ENCODE measurements at places on chromosomes 5 and 9.

DNA sequence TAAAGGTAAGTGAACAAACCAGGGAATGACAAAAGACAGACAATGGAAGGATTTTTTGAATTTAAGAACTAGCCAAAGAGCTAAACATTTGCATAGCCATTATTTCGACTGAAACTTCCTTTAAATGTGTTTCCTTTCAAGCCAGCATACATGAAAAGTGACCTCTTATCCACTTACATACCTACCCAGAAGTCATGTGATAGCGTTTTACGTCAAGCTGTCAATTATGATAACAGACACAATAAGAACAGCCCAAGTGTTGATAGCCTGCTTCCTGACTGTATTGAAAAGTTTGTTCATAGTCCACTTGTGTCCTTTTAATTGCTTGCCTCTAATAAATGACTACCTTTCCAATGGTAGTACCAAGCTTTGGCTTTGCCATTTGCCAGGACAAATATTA lies 206.0 kb downstream of the NFIB start:
- no peak for DNase-seq

DNA sequence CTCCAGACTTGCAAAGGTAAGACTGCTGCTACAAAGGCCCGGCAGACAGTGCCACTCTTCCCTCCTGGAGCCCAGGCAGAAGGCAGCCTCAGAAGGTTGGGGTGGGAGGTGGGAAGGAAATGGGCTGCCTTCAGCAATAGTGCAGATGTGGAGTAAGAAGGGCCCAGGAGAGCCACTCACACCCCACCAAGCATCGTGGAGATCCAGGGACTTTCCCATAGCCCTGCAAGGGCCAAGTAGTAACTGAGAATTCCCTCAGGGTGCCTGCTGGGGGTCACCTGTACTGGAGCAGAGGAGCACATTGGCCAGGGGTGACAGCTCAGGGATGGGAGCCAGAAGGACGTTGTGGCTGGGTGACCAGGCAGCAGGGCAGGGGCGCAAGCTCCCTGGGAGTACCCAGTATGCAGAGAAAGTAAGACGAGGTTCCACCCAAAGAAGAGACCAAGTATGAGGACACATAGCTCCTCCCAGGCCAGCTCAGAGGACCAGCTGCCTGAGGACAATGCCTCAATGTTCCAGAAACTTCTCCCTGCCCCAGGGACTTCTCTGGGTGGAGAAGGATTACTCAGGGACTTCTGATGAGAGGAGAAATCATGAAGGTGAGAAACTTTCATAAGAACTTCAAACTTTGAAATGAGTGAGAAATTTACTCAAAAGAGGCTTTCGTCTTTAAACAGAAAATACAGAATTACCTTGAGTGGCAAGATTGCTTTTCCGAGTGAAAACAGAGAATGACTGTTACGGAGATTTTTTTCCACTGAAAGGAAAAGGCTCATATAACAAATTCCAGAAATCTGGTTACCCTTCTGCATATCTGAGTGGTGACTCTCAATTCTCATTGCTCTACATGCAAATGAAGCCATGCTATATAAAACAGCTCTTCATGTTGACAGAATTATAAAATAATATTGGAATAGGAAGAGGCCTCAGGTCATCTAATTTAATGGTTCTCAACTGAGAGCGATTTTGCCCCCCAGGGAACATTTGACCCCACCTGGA lies 87.9 kb upstream of the TRIO start:
- DNase-seq = no peak

DNA sequence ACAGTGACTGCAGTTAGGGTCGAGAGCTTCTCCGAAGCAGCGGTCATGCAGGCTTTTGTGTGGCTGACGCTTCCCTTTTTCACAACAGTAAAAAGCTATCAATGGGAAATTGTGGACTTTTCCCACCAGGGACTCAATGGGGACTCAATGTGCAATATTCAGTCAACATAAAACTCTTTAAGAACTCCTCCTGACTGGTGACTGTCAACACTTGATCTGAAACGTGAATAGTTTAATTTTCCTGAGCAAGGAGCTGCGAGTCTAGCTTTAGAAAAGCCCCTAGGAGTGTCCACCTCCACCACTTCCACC lies 28.7 kb downstream of the EXOC3 start:
- no peak for DNase-seq

DNA sequence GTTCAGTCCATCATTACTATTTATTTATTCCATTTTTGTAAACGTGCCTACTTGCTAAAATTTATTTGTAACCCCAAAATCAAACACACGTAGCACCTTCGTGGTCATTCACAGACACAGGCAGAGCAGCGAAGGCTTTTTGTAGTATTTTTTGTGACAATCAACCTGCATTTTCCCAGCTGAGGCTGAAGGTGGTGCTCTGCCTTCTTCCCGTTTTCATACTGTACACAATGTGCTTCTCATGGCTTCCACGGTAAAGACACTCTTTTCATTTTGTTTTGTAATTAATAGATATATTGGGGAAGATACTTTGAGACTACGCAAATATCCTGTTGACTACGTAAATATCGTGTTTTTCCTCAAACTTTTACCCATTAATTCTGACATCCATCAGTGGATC lies 19.4 kb downstream of the DAP start:
- no peak for DNase-seq

DNA sequence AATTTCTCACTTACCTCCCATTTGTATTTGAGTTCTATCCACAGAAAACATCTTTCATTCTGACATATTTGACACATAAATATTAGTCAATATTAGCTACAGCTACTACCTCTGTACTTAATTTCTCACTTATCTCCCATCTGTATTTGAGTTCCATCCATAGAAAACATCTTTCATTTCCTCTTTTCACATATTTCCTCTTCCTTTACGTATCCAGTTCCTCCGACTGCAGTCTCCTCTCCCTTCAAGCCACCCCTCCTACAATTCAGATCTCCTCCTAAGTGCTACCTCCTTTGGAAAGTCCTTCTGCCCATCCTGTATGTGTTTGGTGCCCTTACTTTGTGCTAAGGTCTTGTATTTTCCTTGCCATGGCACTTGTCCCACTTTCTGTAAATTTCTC lies 1.6 kb downstream of the SREK1IP1 start:
- no peak for DNase-seq

DNA sequence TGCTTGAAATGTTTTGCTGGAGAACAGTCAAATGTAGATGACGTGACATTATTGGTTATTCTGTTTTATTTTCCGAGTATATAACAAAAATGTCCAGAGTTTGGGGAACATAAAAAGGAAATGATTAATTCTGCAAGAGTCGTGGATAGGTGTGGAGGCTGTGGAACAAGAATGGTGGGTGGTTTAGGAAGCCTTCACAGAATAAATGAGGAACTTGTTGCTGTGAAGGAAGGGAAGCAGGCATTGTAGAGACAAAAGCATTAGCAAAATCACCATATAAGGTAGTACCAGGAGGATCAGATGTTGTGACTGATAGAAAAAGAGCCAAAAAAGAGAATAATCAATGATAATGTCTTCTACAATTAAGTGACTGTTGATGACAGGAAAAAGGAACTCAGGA lies 66.2 kb upstream of the CNTLN start:
- DNase-seq = no peak

- DNase-seq = no peak
These were observed 103.6 kb downstream of the GTF3C4 start for GRCh38 chr9:132773764-132774339.

DNA sequence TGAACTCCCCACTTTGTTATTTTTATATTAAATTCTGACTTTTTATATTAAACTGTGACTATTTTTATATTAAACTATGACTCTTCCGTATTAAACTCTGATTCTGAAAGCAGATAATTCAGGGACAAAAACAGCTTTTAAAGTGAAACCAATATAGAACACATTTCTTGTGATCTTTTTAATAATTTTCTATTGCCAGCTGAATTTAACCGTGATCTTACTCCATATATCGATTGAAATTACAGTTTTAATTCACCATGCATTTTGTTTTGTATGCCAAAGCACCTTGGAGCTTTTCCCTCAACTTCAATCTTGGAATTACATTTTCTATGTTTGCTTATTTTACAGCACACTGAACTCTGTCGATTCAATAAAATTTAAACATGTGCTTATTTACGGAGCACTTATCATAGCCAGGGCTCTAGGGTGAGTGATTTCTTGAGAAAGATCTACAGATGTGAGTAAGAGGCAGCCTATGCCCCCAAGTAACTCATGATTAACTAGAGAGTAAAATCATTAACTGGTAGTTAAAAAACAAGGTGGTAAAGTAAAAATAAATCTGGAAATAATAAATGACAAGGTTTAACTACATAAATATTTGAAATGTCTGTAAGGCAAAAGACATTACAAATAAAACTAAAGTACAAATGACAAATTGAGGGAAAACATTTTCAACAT lies 72.9 kb upstream of the ALDH1B1 start:
- no peak for DNase-seq

- DNase-seq = no peak
These were observed at the start of gene MCC for GRCh38 chr5:113487781-113488644. MCC (minus strand) TSS chr5:113488453.

DNA sequence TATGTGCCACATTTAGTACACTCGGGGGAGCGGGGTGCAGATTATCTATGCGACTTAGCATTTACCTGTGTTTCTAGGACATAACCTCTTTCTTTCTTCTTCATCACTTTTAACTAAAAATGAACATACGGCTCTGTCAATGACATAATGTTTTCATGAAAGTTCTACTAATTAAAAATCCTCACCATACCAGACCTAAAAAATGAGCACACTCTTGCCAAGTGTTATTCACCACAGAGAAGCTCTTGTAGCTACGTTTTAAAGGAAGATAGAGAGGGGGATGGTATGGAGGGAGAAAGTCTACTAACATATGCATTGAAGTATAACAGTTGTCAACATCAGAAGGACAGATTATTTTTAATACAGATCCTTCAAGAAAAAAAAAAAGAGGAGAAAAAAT lies 1.6 kb downstream of the CDH10 start:
- DNase-seq = no peak

DNA sequence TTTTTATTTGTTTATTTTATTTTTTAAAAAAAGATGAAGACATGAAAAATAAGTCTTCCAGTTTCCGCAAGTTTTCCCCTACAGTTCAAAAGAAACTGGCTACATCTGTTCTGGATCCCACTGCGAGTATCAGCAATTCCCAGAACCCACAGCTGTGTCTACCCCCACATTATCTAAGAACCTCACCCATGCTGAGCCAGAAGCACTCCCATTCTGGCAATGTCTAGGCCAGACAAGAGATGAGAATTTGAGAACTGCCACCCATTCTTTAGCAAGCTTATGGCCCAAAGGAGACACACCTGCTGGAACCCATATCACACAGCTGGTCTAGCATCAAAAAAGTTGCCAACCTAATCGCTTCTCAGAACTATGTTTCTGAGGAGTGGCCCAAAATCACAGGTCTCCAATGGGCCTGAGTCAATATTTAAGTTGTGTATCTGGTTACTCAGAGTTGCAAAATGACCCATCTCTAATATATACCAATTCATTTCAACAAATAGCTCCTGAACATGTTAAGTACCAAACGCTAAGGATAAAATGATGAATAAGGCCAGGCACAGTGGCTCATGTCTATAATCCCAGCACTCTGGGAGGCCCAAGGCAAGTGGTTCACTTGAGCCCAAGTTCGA lies 27.1 kb downstream of the MTMR12 start:
- no peak for DNase-seq

GRCh38 chr9:127197861-127198430 lies 66.6 kb upstream of the GARNL3 start:
- DNase-seq = no peak

DNA sequence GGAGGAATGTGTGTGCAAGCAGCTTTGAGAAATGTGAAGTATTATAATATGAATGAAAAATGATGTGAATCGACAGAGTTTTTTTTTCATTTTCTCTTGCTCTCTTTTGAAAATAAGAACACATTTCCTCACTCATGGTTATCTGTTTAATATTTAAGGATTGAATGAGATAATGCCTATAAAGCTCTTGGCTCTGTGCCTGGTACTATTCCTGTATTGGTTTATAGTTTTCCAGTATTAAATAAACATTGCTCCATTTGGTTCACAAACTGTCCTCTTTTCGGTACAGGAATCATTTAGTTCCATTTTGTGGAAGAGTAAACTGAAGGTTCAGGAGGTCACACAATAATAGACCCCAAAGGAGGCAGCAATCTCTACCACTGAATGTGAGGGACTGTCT lies 1185.5 kb upstream of the WWC1 start:
- no peak for DNase-seq
